GM12891 (cell line): ENCODE measurements at places on chromosomes 5 and 9.

DNA sequence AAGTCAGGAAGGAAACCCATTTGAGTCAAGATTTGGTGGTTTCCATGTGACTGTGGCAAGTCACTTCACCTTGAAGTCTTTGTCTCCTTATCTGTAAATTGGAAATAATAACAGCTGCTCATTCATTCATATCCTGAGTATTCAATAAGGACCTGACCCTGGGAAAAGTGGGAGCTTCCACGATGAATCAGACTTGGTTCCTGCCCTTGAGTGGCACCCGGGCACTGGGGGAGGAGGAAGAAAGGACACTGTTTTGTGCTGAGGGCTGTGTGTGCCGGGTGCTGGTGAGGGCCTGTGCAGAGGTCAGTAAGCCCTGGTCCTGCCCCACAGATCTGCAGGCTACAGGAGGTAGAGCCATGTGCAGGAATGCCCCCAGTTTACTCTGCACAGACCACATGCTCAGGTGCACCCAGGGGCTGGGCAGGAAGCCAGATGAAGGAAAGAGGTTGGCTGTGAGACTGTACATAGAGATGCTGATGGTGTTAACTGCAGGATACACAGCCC is 6.8 kb downstream of the NDST1 start:
- DNase-seq: no peak

- DNase-seq: no peak
These were observed 5.5 kb downstream of the EPB41L4A start for GRCh38 chr5:112413611-112414010.

DNA sequence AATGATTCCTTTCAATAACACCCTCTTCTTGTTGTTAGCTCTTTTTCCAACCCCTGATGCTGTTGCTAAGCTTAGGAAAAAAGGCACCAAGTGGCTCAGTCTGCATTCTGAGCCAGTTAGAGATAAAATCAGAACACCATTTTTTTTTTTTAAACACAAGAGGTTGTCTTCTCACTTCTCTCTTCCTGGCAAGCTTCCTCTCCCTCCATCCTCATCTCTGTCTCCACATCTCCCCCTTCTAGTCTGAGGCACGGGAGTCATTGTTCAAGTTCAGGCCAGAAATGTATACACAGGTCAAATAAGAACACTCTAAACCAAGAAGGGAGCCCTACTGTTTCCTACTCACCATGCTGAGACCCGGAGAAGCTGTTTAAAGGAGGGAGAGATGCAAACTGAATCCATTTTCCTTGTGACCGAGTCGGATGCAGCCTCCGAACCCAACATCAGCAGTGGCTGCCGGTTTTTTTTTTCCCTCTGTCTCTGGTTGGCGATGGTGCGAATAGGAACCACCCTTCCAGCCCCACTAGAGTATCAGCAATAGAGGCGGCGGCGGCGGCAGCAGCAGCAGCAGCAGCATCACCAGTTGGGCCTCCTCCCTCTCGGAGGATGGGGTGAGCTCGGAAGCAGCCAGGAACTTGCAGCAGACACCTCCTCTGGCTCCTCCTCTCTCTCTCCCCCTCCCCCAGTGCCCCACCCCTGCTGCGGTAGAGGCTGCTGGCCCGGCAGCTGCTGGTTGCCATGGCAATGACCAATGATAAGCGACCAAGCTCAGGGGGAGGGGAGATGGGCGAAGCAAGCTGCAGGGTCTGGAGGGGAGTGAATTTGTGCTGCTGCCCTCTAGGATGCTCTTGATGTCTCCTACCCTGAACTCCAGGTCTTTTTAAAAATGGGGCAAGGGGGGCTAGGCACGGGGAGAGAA is at the start of gene JAKMIP2:
TSS of gene JAKMIP2 (minus strand) at position 619 of the 919 bp plus-strand sequence. CDS start 110,922 bp downstream, outside the sequence.
- peak; percentile 9 for DNase-seq

DNA sequence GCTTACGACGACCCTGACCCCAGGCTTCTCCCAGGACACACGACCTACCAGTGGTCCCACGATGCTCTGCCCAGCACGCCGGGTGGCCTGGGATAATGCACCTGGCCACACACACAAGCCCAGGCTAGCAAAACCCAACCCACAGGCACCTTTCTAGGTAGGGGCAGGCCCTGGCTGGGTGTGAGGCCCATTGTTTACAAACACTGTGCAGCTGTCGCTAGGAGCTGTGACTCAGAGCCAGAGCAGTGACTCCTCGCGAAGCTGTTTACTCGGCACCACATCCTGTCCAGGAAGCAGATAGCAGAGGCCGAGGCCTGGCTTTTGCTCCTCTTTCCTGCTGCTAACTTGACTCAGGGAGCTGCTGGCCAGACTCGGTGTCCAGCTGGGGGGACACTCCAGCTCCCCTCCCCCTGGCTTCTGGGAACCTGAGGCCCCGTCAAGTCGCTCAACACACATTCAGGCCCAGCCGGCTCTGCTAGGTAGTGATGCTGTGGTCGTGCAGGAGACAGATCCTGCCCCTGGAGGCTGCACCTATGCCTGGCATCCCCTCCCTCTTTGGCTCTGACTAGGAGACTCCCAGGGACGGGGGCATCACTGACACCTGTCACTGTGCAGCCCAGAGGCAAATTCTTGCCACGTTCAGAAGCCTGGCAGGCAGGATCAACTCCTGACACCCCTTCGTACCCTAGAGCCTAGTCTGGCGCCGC is 12.8 kb upstream of the RALGDS start:
- DNase-seq: peak; percentile 97

DNA sequence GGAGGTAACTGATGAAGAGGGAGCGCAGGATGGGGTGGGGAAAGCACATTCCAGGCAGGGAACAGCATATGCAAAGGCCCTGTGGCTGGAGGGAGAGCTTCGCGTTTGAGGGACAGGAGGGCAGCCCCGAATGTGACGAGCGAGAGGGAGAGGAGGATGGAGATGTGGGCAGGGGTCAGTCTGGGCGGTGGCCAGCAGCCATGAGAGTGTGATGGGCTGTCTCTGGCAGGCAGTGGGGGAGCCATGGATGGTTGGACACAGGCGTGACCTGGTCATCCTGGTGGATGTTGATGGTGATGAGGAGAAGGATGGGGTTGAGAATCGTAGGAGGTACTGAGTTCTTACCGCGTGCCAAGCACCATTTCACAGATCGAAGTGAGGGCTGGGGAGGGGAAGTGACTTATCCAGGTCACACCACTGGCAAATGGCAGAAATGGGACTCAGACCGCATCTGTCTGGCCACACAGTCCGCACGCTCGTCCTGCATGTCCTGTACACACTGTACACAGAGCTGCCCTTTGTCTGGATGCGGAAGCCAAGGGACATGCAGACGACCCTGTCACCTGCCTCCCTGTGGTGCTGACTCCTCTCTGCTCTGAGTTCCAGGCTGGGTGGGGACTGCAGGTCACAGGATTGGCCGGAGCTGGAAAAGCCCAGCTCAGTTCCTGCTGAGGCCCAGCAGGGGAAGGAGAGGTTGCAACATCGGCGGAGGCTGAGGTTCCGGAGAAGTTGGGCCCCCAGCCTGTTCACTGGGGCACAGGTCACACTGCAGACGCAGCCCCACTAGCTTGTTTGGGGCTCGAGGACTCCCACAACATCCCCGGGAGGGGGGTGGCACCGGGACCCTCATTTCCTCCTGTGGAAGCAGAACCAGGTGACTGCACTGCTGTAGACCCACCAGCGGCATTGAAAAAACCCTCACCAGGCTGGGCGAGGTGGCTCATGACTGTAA is 165.6 kb upstream of the IER5L start:
- no peak for DNase-seq

DNA sequence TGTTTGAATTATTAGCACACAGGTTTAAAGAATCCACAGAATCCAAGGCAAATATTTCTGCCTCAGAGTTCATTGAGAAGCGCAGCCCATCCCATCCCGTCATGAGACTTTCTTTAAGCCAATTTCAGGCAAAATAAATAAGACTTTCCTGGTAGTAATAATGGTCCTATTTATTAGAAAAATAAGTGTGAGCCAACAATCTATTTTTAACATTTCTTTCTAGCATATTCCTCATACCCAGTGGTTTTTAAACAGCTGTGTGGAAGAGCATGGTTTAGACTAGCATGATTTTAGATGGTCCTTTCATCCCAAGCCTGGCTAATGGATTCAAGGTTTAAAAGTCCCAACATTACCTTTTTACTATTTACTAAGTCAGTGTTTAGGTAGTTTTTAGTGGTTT is 125.8 kb downstream of the SCAMP1 start:
- DNase-seq: no peak

GRCh38 chr9:132610661-132611060 is 28.3 kb downstream of the BARHL1 start:
- DNase-seq: no peak

- DNase-seq: no peak
These were observed 5.1 kb downstream of the ITGA2 start for GRCh38 chr5:52994266-52994665.

GRCh38 chr9:121874524-121874923 is 218.6 kb downstream of the TTLL11 start:
- no peak for DNase-seq

DNA sequence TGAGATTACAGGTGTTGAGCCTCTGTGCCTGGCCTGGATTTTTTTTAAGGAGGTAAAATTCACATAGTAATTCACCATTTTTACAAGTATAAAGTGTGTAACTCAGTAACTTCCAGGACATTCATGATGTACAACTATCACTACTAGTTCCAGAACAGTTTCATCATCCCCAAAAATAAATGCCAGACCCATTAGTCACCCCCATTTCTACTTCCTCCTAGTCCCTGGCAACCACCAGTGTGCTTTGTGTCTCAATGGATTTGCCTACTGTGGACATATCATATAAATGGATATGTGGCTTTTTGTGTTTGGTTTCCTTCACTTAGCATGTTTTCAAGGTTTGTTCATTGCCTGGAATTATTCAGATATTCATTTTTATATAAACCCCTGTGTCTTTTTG is 72.5 kb upstream of the PANK3 start:
- DNase-seq: no peak

DNA sequence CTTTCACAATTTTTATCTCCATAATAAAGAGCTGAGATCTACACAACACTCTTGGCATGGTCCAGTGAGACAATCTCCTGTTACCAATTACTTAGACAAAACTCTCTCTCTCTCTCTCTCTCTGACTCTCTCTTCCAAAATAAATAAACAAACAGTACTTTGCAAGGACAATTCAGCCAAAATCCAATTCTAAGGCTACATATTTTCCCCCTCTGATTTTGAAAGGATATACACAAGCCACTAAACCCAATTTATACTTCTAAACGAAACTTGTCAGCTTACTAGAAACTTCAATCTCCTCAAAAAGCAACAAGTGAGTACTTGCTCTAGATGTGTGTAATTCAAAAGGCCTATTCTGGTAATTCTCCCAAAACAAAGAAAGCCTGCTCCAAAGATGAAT is 26.3 kb upstream of the TNPO1 start:
- no peak for DNase-seq

DNA sequence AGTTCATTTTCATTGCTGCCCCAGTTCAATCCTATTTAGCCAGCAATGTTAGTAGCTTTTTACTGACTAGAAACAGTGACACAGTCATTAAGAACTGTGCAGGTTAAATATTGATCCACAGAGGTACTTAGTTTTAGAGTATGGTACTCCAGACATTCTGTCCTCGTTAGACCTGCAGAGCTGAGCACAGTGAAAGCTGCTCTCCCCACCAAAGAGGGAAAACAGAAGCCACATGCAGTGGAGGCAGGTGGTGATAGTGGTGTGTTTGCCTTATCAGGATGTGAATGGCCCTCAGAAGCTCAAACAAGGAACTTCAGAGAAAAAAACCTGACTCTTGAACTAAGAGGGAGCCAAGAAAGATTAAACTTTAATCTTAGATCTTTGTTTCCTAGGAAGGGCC is 75.5 kb downstream of the UNC13B start:
- no peak for DNase-seq

- no peak for DNase-seq
These were observed 80.6 kb upstream of the ZBTB43 start for GRCh38 chr9:126724226-126724625.
